ENCODE measurements at places on chromosomes 3 and 15.

DNA sequence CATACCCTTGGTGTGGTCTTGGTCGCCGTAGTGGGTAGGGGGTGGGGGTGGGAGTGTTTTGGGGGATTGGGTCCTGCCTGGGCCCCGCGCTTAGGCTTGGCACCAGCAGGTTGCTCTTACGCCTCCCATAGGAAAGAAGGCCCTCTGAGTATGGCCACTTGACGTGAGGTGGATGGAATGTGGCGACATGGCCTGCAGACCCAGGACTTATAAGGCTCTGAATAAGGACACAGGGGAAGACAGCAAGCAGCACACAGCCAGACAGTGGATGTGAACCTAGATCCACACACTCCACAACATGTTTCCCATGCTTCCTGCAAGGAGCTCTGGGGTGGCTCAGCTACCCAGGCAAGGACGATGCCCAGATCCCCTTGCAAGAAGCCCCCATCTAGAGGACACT is 12.4 kb downstream of the RBPMS2 start:
- no peak for DNase-seq

DNA sequence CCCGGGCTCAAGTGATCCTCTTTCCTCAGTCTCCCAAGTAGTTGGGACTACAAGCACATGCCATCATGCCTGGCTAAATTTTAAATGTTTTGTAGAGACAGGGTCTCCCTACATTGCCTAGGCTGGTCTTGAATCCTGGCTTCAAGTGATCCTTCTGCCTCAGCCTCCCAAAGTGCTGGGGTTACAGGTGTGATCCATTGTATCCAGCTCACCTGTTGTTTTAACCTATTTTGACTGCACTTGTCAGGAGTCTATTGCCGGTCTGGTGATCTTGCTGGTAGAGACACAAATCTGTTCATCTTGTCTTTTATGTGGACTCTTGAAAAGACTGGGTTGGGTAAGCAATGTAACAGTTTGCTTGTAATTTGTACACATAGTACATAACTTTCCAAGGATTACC is 7.9 kb downstream of the IREB2 start:
- DNase-seq, result no peak

GRCh38 chr15:44099671-44100070 is 95.4 kb downstream of the FRMD5 start:
- no peak for DNase-seq

DNA sequence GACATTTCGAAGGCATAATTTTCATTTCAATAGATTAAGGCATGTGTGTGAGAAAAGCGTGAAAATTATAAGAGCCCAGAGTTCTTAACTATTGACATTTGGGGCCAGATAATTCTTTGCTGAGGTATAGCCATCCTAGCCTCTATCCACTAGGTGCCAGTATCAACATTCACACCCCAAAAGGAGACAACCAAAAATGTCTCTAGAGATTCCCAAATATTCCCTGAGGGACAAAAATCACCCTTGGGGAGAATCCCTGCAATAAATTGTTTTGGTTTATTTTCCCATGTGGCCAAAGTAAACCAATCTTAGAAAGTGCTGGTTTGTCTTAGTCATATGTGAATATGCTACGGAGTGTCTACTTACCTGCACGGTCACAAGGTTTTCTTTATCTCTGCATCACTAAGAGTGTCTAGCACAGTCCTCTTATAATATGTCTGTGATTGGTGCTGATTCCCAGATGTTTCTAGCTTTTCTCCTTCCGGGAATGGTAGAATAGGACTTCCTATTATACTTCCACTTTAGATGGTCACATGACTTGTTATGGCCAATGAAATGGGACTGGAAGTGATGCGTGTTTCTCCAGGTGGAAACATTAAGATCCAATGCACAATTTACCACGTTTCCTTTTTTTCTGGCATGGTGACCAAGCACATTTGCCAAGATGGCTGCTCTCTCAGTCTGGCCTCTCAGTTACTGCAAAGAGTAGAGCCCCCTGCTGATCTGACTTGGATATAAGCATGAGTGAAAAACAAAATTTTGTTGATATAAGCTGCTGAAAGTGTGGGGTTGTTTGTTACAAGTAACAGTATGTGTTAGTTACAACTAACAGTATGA is 8.0 kb upstream of the KBTBD8 start:
- DNase-seq, result no peak

- DNase-seq, result no peak
These were observed 564.7 kb downstream of the FOXP1 start for GRCh38 chr3:71018799-71019198.

DNA sequence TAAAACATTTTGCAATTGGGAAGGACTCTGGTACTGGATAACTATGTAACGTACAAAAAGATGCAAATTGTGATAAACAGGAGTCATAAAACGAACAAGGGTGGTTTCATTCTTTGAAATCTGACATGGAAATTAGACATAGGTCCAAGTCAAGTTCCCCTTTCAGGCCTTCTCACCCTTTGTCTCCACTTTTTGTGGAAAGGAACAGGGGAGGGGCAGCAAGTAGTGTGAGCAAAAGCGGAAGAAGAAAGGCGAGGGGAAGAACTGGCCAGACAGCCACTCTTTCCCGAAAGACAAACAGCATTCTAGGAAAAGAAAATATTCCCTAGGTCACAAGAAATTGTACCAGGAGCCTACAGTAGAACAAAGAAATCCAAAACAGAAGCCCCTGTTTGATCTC is 52.6 kb downstream of the MCF2L2 start:
- no peak for DNase-seq

- DNase-seq, result no peak
These were observed 24.9 kb downstream of the GRK7 start for GRCh38 chr3:141788149-141788548.

Data from NCI-H187 (cell line).